Spinal cord (tissue), 10 donors: ENCODE measurements at places on chromosomes 13 and 19. TPM values are rescaled to one million over a fixed set of nuclear protein-coding genes. Genes with fewer than 3 reads are reported as not detected.

The GFY gene
- 0.54 TPM for polyA plus RNA-seq

The STARD13 gene
- polyA plus RNA-seq, result 17.5 TPM

The CHST8 gene
- polyA plus RNA-seq, result 14.4 TPM

The RFPL4AL1 gene
- not detected for polyA plus RNA-seq

The MEGF8 gene
- 84.5 TPM for polyA plus RNA-seq

The EFNA2 gene
- 18.7 TPM for polyA plus RNA-seq

The CEACAM7 gene
- polyA plus RNA-seq, result not detected

The NLRP9 gene
- not detected for polyA plus RNA-seq

The DMKN gene
- polyA plus RNA-seq, result 31.2 TPM

The ITGBL1 gene
- polyA plus RNA-seq, result 30.0 TPM

The TRPC4 gene
- polyA plus RNA-seq, result 3.9 TPM

The ZNF613 gene
- 9.5 TPM for polyA plus RNA-seq

The LYPD3 gene
- polyA plus RNA-seq, result 1.3 TPM

The ZNF443 gene
- 7.6 TPM for polyA plus RNA-seq

The PEAK3 gene
- 0.16 TPM for polyA plus RNA-seq

The TMEM259 gene
- polyA plus RNA-seq, result 163 TPM

The PSG6 gene
- 0.12 TPM for polyA plus RNA-seq

The C19orf18 gene
- 4.8 TPM for polyA plus RNA-seq

The CASP14 gene
- polyA plus RNA-seq, result not detected

The ZNF845 gene
- polyA plus RNA-seq, result 4.8 TPM

The RNF17 gene
- polyA plus RNA-seq, result 0.44 TPM

The F10 gene
- polyA plus RNA-seq, result 3.2 TPM

The FLT1 gene
- polyA plus RNA-seq, result 14.6 TPM

The EBI3 gene
- polyA plus RNA-seq, result 1.6 TPM

The KCNN4 gene
- polyA plus RNA-seq, result 0.79 TPM

The TUBA3C gene
- polyA plus RNA-seq, result not detected

The LHFPL6 gene
- 66.3 TPM for polyA plus RNA-seq

The IGFL3 gene
- not detected for polyA plus RNA-seq

The CYP4F3 gene
- polyA plus RNA-seq, result 0.14 TPM

The PLVAP gene
- 7.5 TPM for polyA plus RNA-seq

The CEACAM21 gene
- polyA plus RNA-seq, result 10.7 TPM

The BRME1 gene
- 14.7 TPM for polyA plus RNA-seq

The ZNF614 gene
- 13.0 TPM for polyA plus RNA-seq

The SIGLECL1 gene
- polyA plus RNA-seq, result not detected

The ZNF358 gene
- 96.0 TPM for polyA plus RNA-seq
